Activated CD4-positive, CD25-positive, alpha-beta regulatory T cell (primary cell): ENCODE measurements at places on chromosomes 5 and 9.

- DNase-seq, result no peak
Measured at GRCh38 chr9:136552117-136552703, 6.4 kb upstream of the NOTCH1 start.

DNA sequence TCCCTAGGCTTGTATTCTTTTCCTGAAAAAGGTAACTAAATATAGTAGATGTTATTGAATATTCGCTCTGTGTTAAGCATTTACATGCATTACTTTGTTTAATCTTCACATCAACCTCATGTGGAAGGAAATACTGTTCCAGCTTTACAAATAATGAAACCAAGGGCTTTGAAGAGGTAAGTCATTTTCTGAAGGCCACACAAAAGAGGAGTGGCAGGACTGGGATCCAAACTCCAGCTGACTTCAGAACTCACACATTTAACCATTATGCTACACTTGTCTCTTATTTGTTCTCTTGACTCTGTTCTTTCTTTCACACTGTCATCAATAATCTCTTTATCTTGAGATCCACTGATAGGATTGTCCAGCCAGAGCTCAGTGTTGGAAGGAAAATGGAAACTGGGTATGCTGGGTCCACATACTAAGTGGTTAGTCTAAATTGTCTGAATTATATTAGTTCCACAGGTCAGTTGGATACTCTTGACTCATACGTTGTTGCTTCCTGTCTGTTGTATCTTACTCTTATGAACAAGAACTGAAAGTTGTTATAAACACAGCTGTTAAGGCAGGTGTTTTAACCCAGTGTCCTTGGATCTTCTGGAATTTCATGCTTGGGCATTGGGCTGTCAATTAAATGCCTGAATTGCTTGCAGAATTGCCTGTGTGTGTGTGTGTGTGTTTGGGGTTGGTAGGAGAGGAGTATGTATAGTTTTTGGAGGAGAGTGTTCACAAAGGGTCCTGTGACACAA, 65.6 kb downstream of the TLE4 start:
- DNase-seq, result no peak

DNA sequence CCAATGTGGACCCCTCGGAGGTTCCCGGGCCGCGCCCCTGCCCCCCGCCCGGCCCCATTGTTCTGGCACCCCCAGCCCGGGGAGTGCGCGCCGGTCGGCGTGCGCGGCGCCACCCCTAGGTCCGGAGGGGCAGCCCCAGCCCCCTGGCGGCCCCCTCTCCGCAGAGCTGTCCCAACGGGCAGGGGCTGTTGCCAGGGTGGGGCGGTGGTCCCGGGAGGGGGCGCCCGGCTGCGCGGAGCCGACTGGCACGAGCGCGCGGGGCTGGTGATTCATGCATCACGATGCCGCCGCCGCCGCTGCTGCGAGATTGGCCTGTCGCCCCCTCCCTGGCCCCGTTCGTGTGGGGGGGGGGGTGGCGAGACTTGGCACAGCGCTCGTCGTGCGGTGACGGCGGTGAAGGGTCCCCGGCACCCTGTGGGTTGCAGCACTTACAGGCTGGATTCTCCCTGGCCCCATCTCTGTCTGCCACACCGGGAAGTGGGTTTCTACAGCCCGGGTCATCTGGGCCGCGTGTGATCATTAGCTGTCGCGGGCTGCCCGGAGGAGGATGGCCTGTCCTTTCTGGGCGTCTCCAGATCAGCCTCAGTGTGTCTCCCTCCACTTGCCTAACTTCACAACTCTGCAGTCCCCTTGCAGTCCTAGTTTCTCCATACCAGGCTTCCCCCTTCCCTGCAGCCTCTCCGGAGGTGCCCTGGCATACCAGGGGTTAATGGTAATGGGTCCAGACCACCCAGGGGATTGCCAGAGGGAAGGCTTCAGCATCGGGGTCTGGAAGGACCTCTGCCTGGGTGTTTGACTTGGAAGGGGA, 858 bp downstream of the NCS1 start:
- DNase-seq, result no peak

DNA sequence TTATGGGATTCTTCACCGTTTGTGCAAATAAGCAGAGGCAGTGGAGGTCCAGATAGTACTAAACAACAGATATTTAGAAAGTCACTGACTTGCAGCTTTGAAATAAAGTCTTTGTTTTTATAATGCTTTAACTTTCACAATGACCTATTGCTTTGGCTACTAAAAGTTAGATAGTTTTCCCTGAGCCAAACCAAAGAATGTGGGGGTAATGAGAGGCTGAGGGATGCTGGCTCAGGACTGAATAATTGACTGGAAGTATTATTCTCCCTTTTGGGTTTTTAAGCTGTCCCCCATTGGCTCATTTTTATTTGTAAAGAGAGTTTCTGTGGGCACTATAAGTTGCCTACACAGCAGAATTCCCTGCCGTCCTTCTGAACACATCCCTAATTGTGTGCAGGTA, 99.2 kb upstream of the ACTBL2 start:
- no peak for DNase-seq

GRCh38 chr9:27836661-27837401, 263.6 kb upstream of the C9orf72 start:
- DNase-seq, result no peak

DNA sequence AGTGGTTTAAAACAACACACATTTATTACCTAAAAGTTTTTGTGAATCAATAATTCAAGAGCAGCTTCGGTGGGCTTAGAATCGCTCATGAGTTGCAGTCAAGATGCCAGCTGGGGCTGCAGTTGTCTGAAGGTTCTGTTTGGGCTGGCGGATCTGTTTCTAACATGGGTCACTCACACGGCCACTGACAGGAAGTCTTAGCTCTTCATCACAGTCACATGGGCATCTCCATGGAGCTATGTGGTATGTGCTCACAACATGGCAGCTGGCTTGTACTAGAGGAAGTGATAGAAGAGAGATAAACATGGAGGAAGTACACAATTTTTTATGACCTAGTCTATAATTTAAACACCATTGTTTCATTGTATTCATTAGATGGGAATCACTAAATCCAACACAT, 11.2 kb downstream of the KLHL9 start:
- no peak for DNase-seq

- no peak for DNase-seq
Measured at GRCh38 chr5:59487772-59488729, 405.5 kb downstream of the PDE4D start.

DNA sequence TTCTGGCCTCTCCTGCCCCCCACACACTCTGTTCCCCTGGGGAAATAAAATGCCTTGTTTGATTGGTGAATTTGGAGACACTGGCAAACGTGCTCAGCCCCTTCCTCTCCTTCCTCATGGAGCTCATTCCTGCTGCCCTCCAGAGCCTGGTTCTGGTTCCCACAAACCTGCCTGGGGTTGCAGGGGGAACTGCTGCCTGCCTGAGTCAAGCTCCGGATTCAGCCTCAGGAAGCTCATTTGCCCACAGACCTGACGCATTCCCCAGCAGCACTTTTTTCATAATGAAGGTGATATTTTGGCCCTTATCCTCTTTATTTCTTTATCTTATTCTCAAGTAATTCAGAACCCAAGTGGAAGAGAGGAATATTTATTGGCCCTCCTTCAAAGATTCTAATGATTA, 140.5 kb downstream of the TTLL11 start:
- DNase-seq, result no peak

DNA sequence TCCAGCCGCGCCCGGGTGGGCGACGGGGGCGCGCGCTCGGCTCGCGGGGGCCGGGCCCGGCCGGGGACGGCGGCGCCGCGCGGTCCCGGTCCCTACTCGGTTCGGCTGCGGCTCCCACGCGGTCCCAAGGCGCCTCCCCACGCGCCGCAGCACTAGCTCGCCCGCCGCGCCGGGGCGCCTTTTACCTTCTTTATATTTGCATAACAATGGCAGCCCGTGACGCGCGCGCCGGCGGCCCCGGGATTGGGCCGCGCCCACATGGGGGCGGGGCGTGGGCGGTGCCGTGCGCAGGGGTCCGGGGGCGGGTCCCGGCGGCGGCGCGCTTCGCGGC, at the start of gene NRARP:
TSS of gene NRARP (minus strand) at position 154 of the 331 bp plus-strand sequence. CDS start 343 bp downstream, outside the sequence.
- DNase-seq, result peak; percentile 91

- DNase-seq, result no peak
Measured at GRCh38 chr9:134134949-134135342, 936 bp upstream of the WDR5 start.

- DNase-seq, result no peak
Measured at GRCh38 chr5:168301593-168302390, 10.3 kb downstream of the WWC1 start.

DNA sequence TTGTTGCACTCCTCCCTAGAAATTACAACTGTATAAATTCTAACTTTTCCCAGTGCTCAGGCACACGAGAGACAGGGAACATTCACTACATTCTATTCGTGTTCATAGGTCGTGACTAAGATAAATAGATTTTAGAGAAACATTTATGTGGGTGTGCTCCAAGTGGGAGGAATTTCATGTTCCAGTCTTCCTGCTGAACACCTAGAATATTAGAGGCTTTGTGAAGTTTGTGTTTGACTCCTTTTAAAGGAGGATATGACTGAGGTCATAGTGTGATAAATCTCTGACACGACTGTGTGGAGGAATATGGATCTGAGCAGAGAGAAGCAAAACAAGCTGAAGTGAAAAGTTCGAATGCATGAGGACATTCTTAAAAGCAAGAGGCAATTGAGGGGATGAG, 355.3 kb downstream of the ZSWIM6 start:
- DNase-seq, result no peak

- no peak for DNase-seq
Measured at GRCh38 chr9:135073081-135073740, 14.3 kb upstream of the OLFM1 start.

GRCh38 chr5:109396965-109397364, 12.8 kb downstream of the PJA2 start:
- no peak for DNase-seq

GRCh38 chr5:122977319-122977718, 59.2 kb downstream of the PPIC start:
- DNase-seq, result no peak

- no peak for DNase-seq
Measured at GRCh38 chr5:584846-585245, 27.3 kb upstream of the CEP72 start.

DNA sequence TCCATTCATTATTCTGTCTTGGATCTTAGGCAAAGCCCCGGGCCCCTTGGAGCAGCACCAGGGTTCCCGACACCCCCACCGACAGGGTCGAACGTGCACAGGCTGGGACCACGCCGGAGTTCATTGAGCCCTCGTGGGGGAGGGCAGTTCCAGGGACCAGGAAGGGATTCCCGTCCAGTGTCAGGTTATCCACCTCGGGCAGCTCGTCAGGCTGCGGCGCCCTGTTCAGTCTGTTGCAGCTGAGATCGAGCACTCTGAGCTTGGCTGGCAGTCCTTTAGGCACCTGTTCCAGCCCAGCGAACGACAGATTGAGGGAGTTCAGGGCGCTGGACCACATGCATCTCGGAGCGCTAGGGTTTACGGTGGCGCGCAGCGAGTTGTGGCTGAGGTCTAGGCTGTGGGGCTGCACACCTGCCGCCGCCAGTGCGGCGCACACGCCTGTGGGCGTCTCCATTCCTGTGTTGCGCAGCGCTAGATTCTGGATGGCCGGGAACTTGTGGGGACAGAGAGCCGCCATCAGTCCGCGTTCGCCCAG, 1.1 kb downstream of the CD14 start:
- DNase-seq, result no peak

GRCh38 chr5:103006921-103007320, 113.0 kb downstream of the GIN1 start:
- no peak for DNase-seq

- DNase-seq, result no peak
Measured at GRCh38 chr9:113601656-113602055, 138.1 kb downstream of the RGS3 start.

GRCh38 chr5:113278976-113279375, 155.8 kb downstream of the TSSK1B start:
- DNase-seq, result no peak

GRCh38 chr5:79563247-79563590, 49.0 kb upstream of the TENT2 start:
- no peak for DNase-seq

DNA sequence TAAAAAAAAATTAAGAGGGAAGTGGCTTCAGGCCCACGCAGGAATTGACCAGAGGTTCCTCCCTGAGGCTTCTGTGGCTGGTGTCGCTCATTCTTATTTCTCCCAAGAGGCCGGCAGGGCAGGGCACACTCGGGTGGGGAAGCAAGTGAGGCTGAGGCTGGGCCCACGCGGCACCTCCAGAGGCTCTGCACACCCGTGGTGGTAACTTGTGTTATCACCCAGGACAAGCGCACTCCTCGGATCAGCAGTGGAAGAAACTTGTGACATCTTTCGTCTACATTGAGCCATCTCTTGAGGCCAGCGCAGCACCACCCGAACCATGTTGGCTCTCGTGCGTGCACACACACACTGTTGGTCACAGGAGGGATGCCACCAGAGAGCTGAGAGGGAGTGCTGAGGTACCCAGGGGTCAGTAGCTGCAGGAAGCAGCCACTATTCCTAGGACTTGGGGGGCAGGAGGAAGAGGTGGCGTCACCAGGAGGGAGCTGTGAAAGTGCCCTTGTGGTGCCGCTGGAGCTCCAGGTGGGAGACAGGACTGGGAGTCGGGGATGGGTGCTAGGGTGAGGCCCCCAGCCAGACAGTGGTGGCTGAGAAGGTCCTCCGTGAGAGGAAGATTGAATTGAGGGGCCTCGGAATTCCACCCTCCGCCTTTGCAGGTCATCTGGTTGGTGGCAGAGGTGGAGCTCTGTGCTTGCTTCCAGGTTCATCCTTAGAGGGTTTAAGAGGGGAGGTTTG, 6.4 kb downstream of the NDUFS6 start:
- DNase-seq, result no peak

- no peak for DNase-seq
Measured at GRCh38 chr9:132729235-132729890, 59.1 kb downstream of the GTF3C4 start.

DNA sequence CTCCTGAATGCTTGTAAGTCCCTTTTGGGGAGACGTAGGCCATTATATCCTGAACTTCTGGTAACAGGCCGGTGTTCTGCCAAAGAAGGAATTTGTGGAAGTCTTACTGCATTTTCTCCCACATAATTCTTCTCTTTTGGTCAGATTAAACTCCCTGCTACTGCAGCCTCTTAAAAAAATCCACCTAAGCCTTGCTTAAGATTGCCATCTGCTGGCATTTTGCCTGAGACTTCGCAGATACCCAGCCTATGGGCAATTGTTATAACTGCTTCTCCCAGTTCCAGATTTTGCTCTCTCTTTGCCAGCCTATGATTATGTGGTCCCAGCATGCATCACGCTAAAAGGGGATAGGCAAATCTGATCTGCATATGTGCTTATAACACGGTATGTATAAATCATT, 391.6 kb upstream of the CHD1 start:
- no peak for DNase-seq
